ENCODE measurements at places on chromosomes 5 and 9.

- no peak for DNase-seq
Observed at GRCh38 chr5:100768221-100768620, 134.9 kb downstream of the ST8SIA4 start.

DNA sequence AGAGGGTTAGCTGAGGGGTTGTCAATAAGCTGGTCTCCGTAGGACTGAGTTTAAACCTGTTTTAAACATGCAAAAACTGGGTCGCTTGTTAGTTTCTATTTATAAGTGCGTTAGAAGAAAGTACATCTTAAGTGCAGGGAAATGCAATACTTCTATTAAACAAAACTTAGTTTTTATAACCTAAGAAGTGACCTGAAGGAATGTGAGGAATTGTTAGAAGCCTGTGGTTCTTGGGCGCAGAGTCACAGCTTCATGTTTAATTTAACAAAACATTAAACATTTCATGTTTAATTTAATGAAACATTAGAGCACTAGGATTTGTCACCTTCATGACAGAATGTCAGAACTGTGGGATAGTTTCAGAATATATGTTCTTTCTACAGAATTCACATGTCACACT lies 469.2 kb upstream of the WWC1 start:
- no peak for DNase-seq

DNA sequence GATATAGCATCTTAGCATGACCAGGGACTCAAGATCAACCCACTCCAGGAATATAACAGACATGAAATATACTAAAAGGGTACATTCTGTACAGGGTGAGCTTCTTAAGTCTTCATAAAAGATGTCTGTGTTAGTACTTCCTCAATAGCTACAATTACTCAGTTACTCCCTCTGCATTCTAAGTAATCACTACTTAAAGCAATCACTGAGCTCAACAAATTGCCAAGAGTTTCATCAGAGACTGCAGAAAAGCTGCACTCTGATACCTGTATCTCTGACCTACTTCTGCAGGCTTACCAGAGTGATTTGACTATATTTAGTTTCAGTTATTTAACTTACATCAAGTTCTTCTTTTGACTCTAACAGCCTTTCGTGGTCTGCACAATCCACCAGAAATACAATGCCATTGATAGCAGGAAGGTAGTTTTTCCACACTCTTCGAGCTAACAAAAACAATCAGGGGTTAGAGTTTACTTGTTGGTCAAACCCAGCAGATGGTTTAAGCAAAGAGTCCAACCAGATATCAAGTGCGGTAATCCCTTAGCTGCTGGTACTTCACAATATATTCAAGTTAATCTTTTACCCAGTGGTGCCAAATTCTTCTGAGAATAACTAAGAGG lies 23.3 kb downstream of the SAR1B start:
- DNase-seq: no peak

- no peak for DNase-seq
Observed at GRCh38 chr5:167261309-167262100, 1029.9 kb upstream of the WWC1 start.

DNA sequence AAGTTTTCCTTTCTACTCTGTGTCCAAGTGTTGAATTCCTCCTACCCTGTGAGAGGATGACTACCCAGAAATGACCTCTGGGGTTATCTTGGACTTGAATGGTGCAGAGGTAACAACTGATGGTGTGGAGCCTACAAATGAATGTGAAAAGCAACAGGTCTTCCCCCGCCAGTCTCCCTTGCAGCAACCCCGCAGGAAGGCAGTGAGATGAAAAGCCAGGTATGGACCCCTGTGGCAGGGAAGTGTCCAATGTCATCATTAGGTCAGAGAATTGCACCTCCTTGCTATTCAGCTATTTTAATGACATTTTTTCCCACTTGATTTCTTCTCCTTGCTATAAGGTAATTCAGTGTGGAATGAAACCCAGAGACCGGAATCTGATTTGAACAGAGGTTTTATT lies 58.5 kb downstream of the MAT2B start:
- no peak for DNase-seq

- DNase-seq: no peak
Observed at GRCh38 chr9:126438741-126439401, 112.2 kb downstream of the MVB12B start.

DNA sequence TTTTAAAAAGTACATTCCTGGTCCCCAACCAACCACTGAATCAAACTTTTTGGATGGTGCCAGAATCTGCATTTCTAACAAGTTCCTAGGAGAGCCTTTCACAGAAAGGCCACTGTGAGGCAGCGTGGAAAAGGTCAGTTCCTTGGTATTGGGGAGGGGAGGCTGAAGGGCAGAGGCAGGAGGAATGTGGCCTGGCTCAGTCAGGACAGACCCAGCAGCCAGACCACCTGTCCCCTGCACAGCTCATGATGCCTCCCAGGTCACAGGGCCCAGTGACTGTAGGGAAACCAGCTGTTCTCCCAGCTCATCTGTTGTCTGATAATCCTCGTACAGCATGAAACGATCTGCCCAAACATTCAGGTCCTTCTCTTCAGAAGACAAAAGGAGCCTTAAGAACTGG lies 132.9 kb downstream of the LHFPL2 start:
- no peak for DNase-seq

GRCh38 chr9:34998266-34998665 lies 8.7 kb downstream of the DNAJB5 start:
- DNase-seq: no peak

DNA sequence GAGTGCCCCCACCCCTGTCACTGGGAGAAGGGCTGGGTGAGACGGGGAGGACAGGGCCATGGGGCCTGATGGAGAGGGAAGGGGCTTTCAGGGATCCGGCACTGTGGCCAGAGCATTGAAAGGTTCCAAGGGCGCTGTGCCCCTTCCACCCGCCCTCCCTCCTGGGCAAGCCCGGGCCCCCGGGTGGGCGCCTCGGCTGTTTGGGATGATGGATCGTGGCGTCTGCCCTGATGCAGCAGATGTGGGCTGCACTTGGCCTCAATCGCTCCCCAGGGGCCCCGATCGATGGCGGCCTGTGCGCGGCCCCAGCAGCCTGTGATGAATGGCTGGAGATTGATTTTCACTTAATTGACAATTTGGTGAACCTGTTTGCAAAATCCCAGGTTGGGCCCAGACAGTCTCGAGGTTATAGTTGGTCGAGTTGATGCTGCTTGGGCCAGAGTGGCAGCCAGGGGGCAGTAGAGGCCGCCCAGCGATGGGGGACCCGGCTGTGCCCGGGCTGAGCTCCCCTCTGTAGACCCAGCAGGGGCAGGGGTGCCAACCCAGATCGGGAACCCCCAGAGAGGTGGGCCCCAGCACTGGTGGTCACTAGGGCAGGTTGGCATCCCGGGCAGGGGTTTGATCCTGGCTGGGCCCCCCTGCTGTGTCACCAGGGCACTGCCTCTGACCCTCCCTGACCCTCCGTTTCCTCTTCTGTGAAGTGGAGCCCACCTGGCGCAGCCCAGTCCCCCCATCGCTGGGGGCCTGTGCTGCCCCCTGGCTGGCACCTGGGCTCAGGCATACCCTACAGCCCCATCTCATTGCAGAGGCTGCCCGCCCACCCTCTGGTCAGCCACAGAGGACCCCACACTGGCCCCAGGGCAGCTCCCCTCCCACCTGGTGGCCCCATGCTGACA lies 34.7 kb downstream of the LHX3 start:
- no peak for DNase-seq

DNA sequence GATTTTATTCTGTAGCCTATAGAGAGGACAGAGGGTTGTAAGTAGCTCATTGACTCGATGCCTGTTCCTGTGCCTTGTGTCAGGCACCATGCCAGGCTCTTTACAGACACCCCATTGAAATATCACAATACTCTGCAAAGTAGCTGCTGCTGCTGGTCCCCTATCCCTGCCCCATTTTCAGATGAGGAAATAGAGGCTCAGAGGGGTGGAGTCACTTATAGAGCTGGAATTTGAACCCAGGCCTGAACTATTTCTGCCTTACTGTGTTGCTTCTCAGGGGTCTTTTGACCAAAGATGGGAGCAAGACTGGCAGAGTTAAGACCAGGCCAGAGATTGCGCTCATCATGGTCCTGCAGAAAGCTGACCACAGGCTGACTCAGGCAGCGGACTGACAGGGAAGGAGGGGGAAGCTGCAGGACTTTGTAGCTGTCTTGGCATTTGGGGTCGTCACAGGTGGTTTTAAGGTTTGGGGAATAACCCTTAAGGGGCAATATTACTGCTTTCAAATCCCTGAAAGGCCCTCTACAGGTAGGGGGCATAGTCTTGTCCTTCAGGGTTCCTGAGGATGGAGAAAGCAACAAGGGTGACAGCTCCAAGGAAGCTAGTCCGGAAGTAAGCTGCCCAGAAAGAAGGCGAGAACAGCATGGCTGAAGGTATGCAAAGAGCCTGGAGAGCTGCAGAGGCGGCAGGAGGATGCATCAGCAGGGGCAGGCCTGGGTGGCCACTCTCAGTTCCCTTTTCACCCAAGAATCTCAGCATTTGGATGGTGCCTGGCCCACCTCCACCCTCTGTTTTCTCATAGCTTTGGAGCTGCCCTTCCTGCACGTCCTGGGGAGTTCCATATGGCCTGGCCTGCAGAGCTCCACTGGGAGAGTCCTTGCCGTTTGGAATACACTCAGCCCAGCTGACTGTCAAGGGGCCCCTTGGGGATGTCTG lies 18.3 kb upstream of the NDST1 start:
- no peak for DNase-seq

DNA sequence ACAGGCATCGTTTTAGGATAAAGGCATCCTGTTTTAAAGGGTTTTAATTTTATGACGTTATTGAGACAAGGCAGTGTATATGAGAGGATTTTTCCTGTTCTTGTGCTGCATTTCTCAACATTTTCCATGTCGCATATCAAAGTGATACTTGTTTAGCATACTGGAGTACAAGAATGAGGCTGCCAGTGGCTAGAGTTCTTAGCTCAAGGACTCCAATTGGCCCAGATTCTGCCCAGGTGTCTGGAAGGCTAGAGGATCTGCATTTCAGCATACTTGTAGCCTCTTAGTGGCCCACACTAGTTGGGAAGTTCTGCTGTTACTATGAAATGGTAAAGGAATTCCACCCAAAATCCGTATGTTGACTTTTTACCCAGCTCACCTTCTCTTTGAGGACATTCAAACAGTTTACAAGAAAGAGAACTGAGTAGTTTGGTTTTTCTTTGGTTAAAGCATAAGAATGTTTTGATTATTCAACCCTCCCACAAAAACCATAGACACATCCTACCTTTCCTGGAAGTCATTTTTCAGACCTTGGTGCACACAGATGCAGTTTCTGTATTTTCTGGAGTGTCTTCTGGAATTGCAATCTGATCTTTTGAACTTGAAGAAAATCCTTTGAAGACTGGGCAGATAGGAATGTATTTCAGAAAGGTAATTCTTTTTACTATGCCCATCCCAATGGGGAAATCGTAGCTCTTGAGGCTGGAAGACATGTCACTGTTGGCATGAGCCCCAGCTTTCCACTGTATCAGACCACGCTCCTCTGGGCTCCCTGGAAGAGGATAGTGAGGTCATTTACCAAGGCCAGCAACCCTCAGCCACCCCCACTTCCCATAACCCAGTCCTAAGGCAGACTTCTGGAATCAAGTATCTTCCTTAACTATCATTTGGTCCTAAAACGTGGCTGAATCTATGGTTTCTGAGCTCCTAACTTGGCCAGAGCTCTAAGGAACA lies 11.3 kb downstream of the SLC23A1 start:
- no peak for DNase-seq

DNA sequence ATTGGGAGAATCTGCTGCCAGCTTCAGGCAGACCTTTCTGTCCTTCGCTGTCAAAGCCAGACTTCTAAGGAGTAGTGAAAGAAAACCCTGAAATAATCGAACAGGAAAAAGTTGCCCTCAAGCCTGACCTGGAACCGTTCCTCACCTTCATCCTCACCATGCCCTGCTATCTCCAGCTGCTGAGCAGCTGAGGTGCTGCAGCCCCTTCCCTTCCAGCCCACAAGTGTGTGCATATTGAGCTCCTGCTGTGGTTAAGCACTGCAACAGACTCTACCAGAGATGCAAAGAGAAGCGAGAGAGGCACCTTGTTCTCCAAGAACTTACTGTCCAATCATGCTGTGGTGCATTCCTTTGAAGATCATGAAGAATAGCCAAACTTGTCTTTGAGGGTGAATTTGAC lies 18.9 kb downstream of the BHMT2 start:
- no peak for DNase-seq

DNA sequence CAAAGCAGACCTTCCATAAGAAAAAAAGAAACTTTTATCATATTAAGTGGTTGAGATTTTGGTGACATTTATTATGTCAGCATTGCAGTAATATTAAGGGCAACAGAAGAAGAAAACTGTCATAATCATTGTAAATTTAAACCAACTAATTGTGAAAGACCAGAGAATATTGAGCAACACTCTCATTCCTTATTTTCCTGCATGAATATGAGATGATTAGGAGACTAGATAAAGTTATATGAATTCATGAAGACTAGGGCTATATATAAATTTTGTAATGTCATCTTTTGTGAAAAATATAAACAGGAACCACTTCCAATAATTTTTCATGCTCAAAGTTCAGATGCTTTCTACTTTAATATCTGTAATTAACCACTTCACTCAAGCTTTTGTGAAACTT lies 974.5 kb upstream of the CDH10 start:
- no peak for DNase-seq

- no peak for DNase-seq
Observed at GRCh38 chr5:64971990-64972389, 203.3 kb downstream of the CWC27 start.

DNA sequence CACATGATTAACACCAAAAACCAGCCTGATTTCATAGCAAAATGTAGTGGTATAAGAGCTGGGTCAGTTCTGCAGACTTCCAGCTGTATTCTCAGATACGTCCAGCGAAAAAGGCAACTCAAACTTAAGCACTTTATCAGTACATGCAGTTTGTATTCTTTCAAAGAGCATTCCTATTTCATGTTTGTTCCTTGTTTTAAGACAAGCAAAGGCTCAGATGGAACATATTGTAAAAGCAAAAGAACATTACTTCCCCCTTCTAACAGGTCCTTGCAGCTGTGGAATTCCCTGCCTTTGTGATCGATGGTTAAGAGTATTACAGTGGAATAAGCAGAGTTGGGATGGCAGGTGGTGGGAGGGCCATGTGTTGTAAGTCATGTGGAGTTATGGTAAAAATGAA lies 86.3 kb upstream of the GRHPR start:
- no peak for DNase-seq

DNA sequence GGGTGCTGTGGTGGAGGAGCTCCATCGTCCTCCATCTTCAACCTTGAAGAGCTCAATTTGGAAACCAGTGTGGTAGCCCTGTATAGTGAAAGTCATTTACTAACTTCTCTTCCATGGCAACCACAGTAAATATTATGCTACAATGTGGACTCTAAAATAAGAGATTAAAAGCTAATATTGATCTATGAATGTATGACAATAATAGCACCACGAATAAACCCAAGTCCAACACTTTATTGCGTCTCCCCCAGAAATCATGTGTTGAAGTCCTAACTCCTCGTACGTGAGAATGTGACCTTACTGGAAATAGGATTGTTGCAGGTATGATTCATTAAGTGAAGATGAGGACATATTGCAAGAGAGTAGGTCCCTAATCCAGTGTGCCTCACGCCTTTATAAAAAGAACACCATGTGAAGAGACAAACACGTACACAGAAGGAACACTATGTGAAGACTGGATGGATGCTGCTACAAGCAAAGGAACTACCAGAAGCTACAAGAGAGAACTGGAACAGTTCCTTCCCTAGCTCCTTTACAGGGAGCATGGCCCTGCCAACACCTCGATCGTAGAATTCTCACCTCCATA lies 276.2 kb downstream of the PDE4D start:
- no peak for DNase-seq

Data from SJSA1 (cell line).